ENCODE measurements at places on chromosomes 4 and X.

GRCh38 chrX:2549876-2550275, 49.1 kb upstream of the DHRSX start:
- no peak for DNase-seq

GRCh38 chrX:45849261-45849862, 648.7 kb upstream of the DIPK2B start:
- no peak for DNase-seq

DNA sequence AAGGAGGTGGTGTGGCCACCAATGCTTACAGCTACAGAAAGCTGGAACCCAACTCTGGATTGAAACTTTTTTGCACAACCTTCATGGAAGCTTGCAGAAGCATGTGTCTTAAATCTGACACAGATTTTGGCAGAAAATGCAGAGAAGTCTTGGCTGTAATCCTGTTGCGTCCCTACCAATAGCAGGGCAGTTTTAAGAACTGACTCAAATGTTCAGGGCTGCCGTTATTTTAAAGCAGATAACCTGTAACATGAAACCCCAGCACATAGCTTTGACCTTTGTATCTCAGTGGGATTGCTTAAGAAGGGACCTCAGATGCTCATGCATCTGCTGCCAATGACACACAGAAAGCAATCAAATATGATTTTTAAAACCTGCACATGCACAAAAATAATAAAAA, at the start of gene VEGFD:
Gene VEGFD (minus strand): TSS at position 110 of the 400 bp plus-strand sequence. CDS start 467 bp downstream, outside the sequence.
- no peak for DNase-seq

DNA sequence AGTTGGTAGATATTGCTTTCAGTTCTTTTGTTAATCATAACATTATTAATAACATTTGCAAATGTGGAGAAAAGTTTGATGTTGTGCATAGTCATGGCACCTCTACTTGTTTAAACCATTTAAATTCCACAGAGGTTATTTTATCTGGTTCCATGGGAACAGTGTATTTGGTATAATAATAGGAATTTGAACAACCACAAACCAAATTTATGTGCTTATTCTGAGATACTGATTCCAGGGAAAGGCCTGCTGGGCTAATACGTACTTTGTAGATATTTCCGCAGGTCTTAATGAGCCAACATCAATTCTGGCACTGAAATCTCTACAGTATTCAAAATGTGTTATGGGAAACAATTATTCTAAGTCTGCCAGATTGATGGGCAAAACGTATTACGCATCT, 319.0 kb downstream of the DKK2 start:
- no peak for DNase-seq

DNA sequence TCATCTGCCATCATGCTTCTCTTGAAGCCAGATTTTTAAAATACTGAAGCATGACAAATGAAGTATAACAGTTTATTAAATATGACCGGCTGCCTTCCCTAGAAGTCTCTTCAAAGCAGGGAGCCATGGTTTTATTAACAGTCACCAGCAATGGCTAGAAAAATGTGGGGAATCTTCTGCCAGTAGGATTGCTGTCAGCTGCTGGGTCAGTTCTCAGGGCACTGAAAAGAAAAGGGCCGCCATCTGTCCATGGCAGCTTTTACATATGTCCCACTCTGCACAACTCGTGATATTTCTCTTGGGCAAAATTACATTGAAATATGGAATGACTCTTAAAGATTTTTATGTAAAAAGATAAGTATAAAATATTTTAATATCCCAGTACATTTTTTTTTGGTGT, 2.8 kb downstream of the CCNG2 start:
- DNase-seq: no peak
